Thoracic aorta (tissue), 2 donors: ENCODE measurements at places on chromosomes 16 and 17.

DNA sequence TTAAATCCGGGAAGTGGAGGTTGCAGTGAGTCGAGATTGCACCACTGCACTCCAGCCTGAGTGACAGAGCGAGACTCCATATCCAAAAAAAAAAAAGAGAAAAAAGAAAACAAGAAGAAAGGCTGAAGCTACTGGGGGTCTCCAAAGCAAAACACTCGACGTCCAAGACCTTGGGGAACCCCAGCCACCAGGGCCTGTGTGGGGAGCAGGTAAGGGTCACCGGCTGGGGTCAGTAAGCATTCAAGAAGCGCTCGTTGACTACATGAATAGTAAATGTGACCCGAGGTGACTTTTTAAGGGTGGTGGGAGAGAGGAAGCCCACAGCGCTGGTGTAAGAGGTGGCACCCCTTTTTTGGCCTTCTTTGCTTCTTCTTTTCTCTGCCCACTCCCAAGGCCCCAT is 49.5 kb downstream of the PECAM1 start:
- no peak for DNase-seq

GRCh38 chr17:5838661-5839300 is 231.4 kb upstream of the WSCD1 start:
- no peak for DNase-seq

DNA sequence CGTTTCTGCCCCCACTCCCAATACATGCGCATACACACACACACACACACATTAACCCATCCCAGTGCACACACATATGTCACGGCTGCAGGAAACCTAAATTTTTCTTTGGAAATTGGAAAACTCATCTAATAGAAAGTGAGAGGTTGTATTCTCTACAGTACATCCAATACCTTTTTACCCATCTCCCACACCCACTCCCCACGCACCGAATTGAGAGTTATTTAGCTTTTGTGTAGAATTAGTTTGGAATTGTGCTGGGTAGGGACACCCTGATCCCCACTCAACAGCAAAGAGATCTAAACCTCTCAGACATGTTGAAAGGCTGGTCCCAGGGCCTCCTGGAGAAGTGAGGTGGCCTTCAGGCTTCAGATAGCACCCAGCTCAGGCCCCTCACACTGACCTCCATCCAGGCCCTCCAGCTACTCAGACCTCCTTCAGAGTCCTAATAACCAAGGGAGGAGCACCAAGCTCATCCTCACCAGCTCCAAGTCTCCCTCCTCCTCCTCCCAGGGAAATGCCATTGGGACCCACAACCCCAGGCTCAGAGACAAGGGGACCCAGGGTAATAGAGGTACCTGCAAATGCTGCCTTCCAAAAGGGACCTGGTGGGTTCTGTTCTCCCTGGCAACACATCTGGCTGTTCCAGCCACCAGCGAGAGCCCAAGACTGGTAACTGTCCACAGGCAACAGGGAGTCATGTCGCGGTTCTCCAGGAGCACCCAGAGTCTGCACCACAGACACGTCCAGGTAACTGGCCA is 955 bp downstream of the HOXB13 start:
- no peak for DNase-seq

- DNase-seq, result no peak
Observed at GRCh38 chr17:42034059-42034458, 14.2 kb downstream of the NKIRAS2 start.

GRCh38 chr16:4018391-4018790 is 97.9 kb downstream of the ADCY9 start:
- DNase-seq, result no peak

DNA sequence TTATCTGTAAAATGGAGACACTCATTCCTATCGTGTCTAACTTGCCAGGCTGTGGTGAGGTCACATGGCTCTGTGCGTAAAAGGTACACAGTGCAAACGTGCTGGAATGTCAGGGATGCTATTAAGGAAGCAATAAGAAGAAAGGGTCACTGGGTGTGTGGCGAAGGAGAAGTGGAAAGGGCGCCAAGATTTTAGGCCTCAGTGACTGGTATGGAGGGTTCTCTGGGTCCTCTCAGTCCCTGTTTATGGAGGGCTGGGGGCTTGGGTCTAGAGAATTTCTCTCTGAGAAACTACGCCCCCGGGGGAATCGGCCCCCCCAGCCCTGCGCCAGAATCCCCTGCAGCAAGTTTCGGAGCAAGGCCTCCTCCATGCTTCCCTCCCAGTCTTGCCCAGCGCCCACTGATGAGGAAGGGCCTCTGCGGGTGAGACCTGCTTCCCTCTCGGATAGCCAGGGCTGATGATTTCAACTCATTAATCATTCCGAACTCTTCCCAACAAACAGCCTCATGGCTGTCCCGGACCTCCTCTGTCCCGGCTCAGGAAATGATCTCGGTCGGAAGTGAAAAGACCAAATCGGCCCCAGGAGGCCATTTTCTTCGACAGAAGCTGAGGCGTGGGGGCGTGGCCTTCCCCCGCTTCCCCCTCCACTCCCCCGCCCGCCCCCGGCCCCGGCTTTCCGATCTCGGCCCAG is 1.2 kb upstream of the HEXIM1 start:
- no peak for DNase-seq

DNA sequence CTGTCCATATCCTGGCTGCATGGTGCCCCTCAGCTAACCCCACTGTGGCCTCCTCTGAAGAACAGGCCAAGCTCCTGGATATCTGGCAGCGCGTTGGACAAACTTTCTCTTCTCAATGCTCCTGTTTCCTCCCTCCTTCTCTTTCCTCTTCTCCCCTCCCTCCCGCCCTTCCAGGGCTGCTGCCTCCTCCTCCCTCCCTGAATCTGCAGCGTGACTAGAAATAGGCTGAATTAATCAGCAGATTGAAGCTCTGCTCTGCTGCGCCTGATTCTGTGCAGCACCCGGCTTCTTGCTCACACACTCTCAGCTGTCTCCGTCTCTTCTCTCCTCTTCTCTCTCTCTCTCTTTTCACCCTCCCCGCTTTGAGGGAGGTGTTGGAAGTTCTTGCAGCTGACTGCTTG is 19.8 kb downstream of the TMEM94 start:
- DNase-seq, result no peak

GRCh38 chr17:29444589-29444988 is 54.4 kb downstream of the TAOK1 start:
- no peak for DNase-seq

DNA sequence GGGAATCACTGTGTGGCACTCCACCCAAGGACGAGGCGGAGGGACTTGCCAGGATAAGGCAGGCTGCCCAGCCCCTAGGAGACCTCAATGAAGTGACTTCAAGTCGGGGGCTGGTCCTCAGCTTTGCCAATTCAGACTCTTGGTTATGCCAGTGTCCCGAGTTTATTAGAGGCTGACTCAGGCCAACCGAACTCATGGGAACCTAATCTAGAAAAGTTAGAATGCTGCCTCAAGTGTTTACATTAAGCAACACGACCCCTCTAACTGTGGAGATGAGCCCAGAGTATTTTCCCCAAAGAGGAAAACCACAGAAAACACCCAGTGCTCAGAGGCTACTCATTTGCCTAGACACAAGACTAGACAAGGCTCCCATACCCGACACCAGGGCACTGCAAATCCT is 1.1 kb upstream of the TEKT3 start:
- DNase-seq, result no peak

DNA sequence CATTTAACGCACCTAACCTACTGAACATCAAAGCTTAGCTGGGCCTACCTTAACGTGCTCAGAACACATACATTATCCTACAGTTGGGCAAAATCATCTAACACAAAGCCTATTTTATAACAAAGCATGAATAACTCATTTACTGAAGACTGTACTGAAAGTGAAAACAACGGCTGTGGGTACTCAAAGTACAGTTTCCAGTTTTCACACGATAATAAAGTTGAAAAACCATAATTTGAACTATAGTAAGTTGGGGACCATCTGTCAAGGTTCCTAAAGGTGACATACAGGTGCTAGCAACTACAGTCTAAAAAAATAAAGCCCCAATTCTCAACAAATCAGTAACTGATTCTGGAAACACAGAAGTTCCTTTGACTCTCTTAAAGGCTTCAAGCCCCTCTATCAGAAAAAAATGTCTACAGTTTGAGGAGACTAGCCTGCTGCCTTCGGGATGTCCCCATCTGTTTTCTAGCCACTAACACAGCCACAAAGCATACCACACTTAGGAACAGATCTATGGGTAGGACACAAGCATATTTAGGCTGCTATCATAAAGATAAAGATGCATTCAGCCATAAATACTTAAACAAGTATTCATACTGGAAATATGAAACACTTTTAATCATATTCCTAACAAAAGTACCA is 71.3 kb downstream of the KANSL1 start:
- no peak for DNase-seq

DNA sequence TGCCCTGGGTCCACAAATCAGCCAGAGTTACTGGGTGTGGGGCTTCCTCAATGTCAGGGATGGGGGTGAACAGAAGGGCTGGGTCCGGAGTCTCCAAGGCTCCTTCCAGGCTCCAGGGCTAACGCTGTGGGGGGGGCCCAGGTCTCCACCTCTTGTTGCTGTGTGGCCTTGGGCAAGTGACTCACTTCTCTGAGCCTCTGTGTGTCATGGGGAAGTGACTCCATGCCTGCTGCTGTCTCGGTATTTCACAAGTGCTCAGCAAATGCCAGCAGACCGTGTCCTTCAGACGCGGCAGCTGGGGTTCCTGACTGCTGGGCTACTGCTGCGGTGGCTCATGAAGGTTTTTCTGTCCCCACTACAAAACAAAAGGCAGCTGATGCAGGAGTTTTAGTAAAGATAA is 26.6 kb downstream of the JPH3 start:
- no peak for DNase-seq

DNA sequence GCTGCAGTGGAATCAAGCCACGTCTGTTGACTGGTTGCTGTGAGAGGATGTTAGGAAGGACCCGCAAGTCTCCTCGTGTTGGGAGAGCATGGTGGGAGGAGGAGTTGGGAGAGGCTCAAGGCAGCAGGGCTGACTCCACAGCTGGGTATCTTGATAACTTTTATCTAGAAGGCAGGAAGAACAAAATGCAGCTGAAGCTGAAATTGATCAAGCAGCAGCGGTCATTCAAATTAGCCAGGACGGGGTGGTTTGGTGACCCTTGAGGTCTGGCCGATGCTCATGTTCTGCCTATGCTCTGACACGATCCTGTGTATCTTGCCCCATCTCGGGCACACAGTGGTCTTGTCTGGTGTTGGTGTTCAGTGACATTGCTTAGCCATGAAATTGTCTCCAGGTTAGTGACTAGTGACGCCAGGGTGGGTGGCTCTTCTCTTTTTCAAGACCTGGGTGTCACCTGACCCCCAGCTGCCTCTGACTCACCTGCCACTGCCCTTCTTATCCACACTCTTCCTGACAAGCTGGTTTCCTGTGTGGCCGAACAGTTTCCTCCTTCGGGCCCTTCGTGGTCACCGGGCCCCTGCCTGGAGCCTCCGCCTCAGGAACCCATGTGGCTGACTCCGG is 19.1 kb downstream of the NPTX1 start:
- DNase-seq, result no peak

DNA sequence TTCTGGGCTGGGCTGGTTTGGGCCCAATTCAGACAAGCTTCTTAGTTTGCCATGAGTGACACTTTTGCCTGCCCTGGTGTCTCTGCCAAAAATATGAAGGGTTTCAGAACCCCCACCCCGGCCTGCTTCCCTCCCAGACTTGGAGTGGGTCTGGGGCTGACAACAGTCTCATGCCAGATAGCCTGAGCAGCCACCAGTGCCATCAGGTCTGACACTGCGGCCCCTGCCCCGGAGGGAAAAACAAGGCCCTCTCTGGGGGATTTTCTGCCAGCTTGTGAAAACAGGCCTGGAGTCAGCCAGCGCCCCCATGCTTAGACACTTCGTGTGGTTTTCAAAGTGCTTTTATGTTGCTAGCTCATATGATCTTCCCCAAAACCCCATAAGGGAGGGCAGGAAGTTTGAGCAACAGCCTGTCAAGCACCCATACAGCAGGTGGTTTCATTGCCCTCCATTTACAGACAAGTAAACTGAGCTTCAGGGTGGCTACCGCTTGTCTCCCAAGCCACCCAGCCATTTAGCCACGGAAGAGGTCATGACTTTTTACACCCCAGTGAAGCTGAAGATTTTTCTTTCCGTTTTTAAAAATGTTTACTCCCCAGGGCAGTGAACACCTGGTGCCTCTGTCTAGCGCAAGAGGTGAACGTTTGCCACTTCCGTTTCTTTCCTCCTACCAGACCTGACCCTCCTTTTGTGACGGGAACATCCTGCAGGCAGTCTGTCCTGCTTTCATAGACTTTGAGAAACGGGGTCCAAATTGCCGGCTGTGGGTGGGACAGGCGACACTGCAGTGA is 300.6 kb downstream of the SEC14L1 start:
- DNase-seq, result no peak

GRCh38 chr16:84103678-84104077 is 13.1 kb downstream of the MBTPS1 start:
- DNase-seq, result no peak
